ENCODE measurements at places on chromosomes 1 and 21.
A peak's percentile ranks its signal among the peaks of the same experiment; 100 is the strongest.

DNA sequence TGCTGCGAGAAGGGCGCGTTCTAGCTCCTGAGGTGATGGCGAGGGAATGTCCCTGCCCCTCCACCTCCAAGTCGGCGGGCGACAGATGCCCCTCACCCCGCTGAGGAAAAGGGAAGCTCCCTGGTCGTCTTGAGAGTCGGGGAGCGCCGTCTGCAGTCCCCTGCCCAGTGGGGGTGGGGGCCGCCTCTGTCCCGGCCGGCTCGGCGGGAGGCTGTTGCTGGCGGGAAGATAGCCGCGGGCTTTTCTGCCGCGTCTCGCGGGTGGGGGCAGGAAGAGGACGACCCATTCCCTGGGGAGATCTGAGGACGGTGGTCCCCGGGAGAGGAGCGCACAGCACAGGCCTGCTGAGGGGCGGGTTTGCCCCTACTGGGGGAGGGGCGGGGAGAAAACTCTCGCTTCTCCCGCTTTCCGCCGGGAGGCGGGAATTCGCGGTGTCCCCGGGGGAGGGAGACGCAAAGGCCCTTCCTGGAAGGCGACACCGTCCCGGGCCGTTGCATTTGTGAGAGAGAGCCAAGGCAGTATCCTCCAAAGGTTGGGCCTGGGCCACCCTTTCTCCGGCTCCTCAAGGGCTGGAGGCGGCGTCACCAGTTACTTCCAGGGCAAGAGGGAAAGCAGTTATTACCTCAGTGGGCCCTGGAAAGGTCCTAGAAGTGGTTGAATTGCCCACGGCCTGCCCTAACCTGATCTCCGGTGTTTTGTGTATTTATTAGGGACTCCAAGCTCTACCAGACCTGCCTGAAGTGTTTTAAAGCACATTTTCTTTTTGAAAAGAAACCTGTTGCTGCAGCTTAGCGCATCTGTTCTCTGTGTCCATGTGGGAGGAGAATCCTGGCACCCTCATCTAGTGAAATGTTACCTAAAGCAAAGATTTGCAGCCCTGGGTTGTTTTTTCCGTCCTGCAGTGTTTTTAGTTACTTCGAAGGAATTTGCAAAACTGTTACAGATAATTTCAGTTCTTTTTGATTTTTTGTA, 648 bp downstream of the S100PBP start:
- DNase-seq = peak; percentile 70

- no peak for DNase-seq
Measured at GRCh38 chr1:73516451-73516850, 681.5 kb downstream of the LRRIQ3 start.

- DNase-seq = no peak
Measured at GRCh38 chr1:161999301-162000052, 24.2 kb downstream of the OLFML2B start.

DNA sequence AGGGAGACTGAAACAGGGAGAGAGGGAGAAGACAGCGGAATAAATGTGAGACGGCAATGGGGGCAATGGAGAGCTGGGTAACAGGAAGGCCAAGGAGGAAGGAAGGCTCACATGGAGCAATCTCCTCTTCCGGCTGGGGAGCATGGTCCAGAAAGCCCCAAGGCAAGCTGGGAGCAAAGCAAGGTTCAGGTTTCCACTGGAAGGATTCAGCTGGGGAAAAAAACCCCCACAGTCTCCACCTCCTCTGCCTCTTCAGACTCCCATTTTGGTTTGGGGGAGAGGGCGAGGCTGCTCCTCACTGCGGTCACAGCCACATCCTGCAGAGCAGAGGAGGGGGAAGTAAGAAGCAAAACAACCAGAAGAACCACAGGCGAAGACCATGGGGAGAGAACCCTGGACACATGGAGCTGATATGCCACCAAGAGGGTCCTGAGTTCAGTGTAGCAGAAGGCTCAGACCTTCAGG, 650 bp downstream of the TNFAIP8L2 start:
- no peak for DNase-seq

DNA sequence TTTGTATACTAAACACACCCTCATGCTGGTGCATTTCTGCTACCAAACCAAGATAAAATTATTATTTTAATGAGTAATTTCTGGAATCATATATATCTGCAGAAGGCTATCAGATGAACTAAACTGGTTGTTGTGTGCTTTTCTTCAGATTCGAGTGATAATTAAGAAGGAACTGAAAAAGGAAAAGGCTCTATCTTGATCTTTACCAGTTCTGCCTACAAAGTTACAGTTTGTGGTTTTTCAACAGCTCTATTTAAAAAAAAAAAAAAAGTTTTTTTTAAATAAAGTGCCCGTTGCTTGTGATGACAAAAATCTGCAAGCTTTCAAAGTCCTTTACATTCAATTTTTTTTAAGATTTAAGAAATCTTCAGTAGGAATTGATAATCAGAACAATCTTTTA, 13.6 kb downstream of the DENND1B start:
- no peak for DNase-seq

Measured in NCI-H1105 (cell line).